ENCODE measurements at places on chromosomes 6 and 20. TPM values are rescaled to one million over a fixed set of nuclear protein-coding genes. Genes with fewer than 3 reads are reported as not detected.

GRCh38 chr20:51600016-51600420 lies 57.5 kb upstream of the NFATC2 start:
- DNase-seq, result no peak

GRCh38 chr6:134516582-134516981 lies 198.7 kb upstream of the SGK1 start:
- DNase-seq, result no peak

GRCh38 chr6:4057036-4057435 lies 21.9 kb downstream of the FAM217A start:
- DNase-seq, result no peak

- no peak for DNase-seq
Observed at GRCh38 chr6:12364621-12365020, 74.5 kb downstream of the EDN1 start.

GRCh38 chr6:138863321-138863720 lies 67.4 kb downstream of the ECT2L start:
- DNase-seq, result no peak

- DNase-seq, result no peak
Observed at GRCh38 chr6:1868561-1869261, 259.0 kb downstream of the FOXC1 start.

Gene PACSIN1
- total RNA-seq, result 7.3 TPM

Gene SLC22A2
- total RNA-seq, result 0.64 TPM

Gene HSPA12B
- total RNA-seq, result 1.4 TPM

All from endodermal cell (in vitro differentiated cells).